ENCODE measurements at places on chromosomes 6 and 20.
A peak's percentile ranks its signal among the peaks of the same experiment; 100 is the strongest.

DNA sequence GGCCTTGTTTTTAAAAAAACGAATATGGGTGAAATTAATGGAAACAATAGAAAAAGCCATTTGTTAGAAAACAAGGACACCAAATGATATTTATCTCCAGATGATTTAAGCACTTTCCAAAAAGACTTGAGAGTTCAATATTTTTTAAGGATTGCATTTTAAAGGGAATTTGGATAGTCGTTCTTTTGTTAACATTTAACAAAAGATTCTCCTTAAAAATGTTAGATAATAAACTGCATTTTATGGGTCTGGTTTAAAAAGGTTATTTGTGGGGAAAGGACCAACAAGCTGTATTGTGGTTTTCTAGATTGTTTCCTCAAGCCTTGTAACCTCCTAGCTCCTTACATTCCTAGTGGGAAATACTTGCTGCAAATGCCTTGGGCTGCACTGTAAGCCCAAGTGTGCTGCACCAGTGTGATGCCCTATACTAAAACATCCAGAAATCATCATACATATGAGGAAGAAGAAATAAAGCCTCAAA lies 1.5 kb upstream of the PHIP start:
- no peak for DNase-seq

- no peak for DNase-seq
These were observed 22.5 kb upstream of the MMS22L start for GRCh38 chr6:97305414-97306066.

GRCh38 chr20:42118409-42119125 lies 500.4 kb upstream of the CHD6 start:
- no peak for DNase-seq

- DNase-seq: no peak
These were observed 928.9 kb upstream of the CITED2 start for GRCh38 chr6:140303218-140303949.

GRCh38 chr6:52138284-52138683 lies 47.9 kb upstream of the IL17A start:
- no peak for DNase-seq

GRCh38 chr6:15046751-15047150 lies 199.1 kb upstream of the JARID2 start:
- no peak for DNase-seq

- no peak for DNase-seq
These were observed 167.5 kb downstream of the ZFAND3 start for GRCh38 chr6:37987018-37987417.

DNA sequence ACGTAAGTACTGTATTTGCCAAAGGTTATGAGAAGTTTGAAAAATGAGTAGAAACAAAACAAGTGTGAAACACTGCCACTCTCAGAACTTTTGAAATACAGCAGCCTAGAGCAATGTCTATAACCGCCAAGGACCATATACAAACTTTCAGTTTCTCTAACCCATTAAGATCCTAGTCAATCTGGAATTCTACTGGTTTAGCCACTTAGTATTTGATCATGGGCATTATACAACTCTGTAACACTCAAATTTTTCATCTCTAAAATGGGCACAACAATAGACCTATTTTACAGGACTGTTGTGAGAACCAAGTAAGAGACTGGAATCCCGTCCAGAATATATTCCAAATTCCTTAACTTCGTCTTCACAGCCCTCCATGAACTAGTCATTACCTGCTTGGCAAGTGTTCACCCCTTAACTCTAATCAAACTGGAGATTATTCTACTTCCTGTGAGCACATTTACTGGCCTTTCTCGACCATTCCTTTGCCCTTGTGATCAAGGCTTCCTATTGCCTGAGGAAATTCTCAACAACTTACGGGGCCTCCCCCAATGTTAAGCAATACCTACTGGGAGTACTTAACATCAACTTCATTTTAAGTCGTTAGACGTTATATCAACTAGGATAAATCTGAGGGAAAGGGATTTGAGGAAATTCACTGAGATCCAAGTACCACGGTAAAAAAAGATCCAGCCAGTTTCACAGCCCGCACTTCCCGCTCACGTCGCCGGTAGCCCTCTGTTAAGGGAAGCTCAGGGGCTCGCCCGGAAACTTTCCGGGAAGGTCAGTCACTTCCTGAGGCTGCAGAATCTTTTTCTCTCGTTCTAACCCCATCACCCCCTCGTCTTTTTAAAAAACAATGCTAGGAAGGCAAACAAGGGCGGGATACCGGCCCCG lies 1.1 kb downstream of the EIF2S2 start:
- peak; percentile 46 for DNase-seq

GRCh38 chr6:89122625-89123024 lies 4.8 kb upstream of the SRSF12 start:
- DNase-seq: peak; percentile 64

- DNase-seq: peak; percentile 82
These were observed 2.5 kb downstream of the TNFRSF6B start for GRCh38 chr20:63698739-63699465.

DNA sequence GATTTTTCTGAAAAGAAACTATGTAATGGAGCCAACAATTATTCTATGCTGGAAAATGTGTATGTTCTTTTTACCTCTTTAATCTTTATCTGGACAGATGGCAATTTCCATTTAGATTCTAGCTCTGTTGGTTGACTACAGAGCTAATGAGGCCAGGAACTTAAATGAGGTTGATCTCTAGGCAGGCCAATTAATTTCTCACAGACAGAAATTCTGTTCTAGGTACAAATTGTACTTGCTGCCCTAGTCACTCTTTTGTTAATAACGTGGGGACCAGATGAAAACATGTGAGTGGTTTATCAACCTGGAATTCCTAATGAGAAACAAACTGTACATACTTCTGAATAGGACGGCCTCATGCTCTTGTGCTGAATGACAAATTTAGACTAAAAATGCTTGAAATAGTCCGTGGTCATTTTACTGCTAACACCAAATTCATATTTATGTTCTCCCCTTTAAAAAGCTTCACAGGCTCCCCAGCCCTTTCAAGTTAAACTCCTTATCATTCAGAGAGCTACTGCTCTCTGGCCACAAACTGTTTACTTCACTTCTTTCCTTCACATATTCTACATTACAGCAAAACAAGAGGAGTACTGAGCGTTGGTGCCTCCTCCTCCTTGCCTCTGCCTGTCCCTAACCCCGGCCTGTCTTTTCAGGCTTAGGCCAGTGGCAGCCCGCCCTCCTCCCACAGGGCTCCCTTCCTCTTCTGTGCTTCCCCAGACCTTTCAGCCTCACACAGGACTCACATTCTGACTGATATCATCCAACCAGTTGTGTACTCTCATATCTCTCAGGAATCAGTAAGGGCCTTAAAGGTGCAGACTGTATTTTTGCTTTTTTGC lies 41.4 kb downstream of the DTNBP1 start:
- peak; percentile 51 for DNase-seq

- no peak for DNase-seq
These were observed 26.4 kb downstream of the ABHD12 start for GRCh38 chr20:25364180-25364788.

GRCh38 chr6:166927240-166927934 lies 29.0 kb downstream of the RNASET2 start:
- DNase-seq: no peak

- no peak for DNase-seq
These were observed 113.3 kb upstream of the NUP153 start for GRCh38 chr6:17820055-17820454.

DNA sequence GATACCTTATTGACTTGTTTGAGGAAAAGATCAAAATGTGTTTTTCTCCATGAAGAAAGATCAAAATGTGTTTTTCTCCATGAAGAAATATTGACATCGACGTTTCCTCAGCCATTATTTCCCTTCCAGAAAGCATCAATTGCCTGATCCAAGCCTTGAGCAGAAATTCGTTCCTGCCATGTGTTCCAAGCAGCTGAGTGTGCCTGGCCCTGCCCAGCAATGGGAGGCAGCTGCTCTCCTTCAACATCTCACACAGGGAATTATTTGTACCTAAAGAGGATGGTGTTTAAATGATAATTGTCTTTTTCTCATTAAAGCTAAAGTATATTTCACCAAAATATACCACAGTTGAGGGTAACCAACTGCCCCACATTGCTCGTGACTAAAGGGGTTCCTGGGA lies 7.8 kb upstream of the DUSP22 start:
- DNase-seq: no peak

DNA sequence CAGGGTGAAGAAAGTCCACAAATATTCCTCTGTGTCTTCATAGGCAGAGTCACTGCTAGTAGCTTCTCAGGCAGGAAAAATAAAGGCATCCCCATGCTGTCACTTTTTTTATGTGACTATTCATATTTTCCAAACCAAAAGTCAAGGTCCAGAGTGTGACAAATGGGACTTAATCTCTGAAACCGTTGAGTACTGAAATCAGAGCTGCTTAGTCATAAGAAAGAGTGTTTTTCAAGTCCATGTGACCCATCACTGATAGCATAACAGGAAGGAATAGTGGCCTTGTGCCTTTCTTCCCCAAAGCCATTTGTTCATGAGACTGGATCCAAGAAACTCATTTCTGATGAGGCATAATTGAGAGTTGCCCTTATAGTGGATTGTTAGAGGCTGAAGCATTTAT lies 210.3 kb upstream of the TSHZ2 start:
- DNase-seq: no peak

- no peak for DNase-seq
These were observed 69.9 kb upstream of the SOX4 start for GRCh38 chr6:21523652-21524051.

DNA sequence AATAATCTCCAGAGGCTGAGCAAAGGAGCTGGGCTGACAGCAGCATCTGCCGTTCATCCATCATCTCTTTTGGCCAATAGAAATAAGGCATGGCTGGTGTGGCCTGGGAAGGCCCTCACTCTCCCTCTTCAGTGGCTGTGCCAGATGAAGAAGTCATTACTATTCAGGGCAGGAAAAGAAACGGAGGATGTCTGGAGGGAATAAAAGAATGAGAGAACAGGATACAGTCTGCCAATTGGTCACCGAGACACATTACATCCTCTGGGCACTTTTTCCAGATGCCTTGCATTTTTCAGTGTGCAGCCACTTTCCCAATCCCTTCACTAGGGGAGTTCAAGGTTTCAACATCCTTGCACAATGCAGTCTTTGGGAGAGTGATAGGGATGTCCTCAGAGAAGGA lies 32.2 kb upstream of the VGLL2 start:
- DNase-seq: no peak

GRCh38 chr6:14068133-14068532 lies 49.4 kb upstream of the CD83 start:
- DNase-seq: no peak

GRCh38 chr20:8216375-8217200 lies 84.5 kb downstream of the PLCB1 start:
- DNase-seq: no peak

DNA sequence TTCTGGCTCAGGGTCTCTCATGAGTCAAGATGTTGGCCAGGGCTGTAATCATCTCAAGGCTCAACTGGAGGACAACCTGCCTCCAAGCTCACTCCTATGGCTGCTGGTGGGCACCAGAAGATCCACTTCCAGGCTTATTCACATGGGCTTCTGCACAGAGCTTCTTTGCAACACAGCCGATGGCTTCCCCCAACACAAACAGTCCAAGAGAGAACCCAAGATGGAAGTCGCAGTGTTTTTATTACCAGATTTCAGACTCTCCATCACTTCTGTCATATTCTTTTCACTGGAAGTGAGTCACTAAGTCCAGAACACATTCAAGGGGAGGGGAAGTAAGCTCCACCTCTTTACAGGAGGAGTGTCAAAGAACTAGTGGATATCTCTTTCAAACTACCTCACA lies 75.5 kb downstream of the CD164 start:
- DNase-seq: no peak

DNA sequence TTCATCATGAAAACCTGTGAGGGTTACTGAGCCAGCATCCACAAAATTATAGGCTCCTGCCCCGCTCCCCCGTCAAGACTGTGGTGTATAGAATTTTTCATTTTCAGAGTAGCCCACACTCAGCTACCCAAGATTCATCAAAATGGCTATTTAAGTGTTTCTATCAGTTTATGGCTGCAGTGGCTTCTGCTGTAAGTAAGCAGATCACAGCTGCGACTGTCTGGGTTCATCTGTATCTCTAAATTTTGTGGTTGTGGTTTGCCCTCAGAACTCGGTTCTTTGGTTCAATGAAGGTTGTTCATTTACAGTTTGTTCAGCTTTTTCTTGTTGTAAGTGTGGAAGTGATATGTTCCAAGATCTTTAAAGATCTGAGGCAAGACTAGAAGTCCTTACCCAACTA lies 284.2 kb downstream of the DOK5 start:
- DNase-seq: no peak

GRCh38 chr6:134864558-134864957 lies 85.3 kb downstream of the ALDH8A1 start:
- no peak for DNase-seq

DNA sequence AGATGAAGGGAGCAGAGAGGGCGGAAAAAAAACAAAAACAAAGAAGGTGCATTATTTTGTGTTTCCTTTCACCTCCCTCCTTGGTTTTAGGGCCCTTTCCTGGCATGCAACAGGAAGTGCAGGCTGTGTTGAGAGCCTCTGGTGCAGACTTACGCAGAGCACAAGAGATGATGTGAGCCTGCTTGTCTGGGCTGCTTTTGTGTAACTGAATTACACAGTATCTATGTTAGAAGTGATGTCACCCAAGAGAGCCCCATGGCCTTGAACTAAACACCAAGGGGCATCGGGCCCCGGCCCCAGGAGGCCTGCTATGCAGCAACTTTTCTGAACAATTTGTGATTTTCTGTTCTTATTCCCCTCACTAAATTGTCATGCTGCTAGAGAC lies 25.5 kb downstream of the GNAS start:
- no peak for DNase-seq

DNA sequence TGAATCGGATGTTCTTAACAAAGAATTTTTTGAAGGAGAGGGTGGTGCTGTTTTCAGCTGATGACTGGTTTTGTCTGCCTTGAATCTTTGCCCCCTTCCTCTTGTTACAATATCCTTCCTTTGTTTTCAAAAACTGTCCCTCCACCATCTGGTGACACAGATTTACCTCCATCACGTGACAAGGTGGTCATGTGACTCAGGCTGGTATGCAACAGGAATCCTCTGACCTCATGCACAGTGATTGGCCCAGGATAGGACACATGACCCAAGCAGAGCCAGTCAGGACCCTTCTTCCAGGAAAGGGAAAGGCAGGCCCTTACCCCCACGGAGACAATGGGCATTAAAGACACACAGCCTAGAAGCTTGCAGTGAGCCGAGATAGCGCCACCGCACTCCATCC lies 84.7 kb upstream of the MC3R start:
- DNase-seq: no peak
